Activated T-helper 1 cell treated with Interleukin-2 at 50 U/mL for 16 hours (primary cell): ENCODE measurements at places on chromosomes 16 and 17.
A peak's percentile ranks its signal among the peaks of the same experiment; 100 is the strongest.

DNA sequence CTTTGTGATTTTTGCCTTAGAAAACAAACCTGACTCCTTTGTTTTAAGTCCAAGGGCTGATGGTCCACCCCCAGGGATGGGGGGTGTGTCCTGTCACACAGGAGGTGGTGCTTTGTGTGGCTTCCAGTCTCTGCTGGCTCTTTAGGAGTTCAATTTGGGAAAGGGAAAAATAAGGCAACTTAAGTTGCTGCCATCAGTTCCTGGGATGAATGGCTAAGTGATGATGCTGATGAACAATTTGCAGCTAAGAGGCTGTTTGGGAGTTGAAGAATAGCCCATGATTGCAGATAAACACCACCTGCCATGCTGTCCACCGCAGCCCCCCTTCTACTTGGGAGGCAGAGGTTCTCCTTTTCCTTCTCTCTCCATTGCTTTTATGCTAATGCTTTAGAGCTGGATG, 40.2 kb downstream of the ARL4D start:
- no peak for DNase-seq

DNA sequence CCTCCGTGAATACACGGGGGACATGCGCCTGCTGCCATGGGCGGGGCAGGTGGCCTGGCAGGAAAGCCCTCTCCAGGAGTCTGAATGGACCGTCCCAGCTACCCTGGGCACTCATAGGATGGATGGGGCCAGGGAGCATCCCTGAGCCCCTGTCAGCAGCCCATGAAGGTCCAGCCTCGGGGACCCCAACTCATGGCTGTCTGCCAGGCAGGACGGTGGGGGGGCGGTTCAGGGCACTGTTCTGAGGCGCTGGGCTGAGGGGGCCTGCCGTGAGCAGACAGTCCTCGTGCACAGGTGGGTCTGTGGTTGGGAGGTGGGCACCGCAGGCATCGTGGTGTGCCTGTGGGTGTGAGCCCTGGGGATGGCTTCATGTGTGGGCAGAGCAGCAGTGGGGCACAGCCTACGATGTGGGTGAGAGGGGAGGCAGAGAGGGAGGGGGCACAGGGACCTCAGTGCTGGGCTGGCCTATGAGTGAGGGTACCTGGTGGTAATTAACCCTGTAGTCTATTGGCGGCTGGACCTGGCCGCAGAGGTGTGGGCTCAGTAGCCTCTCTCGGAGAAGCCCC, 6.5 kb upstream of the PKMYT1 start:
- no peak for DNase-seq

DNA sequence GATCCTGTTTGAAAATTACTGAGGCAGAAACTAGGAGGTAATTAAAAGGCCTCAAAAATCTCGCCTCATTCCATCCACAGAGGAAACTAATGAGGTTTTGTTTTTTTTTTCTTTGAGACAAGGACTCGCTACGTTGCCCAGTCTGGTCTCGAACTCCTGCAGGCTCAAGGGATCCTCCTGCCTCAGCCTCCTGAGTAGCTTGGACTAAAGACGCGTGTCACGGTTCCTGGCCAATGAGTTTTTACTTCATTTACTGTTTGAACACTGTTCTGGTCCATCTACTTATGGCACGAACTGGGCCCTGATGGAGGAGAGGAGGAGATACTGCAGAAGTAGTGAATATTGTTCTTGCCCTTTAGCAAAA, 600 bp upstream of the BLTP2 start:
- no peak for DNase-seq

- DNase-seq: no peak
These were observed 1.4 kb downstream of the ALDOA start for GRCh38 chr16:30066761-30067583.

- DNase-seq: no peak
These were observed 214.0 kb upstream of the MPHOSPH6 start for GRCh38 chr16:82384017-82384416.

DNA sequence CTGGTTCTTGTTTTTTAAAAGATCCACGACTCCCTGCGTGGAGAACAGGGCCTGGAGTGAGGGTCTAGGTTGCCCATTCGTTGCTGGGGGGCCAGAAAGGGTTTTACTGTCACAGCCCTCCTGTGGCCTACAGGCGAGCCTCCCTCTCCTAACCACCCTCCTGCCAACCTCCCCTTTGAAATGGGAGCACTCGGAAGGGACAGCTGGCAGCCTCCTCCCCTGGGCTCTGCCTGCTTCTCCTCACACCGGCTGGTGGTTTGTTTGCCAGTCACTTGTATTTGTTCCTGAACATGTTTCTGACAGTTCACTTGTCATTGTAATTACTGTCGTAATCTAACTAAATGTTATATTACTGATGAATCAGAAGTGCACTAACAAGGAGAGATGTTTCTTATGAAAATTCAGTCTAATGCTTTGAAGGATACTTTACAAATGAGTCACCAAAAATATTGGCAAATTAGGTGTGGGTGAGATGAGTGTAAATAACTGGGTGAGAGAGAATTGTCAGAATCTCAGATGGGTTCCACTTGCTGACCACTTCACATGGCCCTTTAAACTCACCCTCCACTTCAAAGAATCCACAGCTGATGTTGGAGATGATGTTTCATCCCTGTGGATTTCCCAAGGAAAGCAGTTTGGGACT, 2.7 kb upstream of the SPPL2C start:
- DNase-seq: no peak

- DNase-seq: no peak
These were observed 164.3 kb upstream of the PLCG2 start for GRCh38 chr16:81614654-81615359.

GRCh38 chr17:41629826-41630670, 5.7 kb upstream of the KRT17 start:
- DNase-seq: no peak

GRCh38 chr17:75403131-75403530, 2.3 kb downstream of the GRB2 start:
- DNase-seq: no peak

DNA sequence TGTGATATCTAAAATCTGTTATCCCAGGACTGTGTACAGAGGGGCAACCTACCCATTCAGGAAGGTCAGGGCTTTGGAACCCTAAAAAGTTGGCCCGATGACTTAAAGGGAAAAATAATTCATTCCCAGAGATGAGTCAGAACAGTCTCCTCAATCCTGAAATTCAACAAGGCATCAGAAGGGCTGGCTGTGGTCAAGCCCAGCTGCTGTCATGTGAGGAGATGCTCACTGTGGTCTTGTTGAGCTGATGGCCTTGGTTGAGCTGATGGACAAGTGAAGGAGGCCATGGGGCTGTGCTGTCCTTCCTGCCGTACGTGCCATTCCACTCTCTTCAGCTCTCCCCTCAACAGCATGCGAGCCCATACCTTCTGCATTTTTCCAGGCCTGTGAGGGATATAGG, 20.9 kb upstream of the DRG2 start:
- DNase-seq: no peak

DNA sequence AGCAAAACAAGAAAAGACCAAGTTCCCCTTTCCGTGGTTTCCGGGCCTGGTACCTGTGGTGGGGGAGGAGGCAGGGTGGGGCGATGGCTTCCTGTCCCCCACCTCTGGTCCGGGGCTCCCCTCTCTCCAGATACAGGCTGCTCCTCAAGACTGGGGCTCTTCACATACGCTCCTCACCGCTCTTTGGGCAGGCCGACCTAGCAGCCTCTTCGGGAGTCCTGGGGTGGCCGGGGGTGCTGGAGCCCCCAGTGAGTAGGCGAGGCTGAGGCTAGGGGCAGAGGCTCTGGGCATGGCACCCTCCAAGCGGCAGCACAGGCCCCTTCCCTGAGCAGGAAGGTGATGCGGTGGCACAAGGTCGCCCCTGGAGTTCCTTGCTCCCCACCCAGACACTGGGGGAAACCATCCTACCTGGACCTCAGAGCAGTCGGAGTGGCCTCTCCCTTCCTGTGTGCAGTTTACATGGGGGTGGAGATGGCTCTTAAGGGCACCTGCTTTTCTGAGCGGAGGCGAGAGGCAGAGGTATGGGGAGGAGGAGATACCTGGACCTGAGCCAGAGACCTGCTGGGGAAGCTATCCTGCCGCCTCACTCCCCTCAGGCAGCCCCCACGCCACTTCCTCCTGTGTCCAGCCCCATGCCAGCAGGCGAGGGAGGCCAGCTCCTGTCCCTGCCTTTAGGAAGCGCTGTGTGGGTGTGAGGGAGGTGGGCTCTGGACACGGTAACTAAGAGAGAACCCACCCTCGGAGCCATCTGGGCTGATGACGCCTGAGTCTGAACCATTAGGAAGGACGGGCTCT, 891 bp downstream of the CORO1A start:
- peak; percentile 74 for DNase-seq

- DNase-seq: no peak
These were observed 54.9 kb upstream of the DLX4 start for GRCh38 chr17:49914096-49914490.

DNA sequence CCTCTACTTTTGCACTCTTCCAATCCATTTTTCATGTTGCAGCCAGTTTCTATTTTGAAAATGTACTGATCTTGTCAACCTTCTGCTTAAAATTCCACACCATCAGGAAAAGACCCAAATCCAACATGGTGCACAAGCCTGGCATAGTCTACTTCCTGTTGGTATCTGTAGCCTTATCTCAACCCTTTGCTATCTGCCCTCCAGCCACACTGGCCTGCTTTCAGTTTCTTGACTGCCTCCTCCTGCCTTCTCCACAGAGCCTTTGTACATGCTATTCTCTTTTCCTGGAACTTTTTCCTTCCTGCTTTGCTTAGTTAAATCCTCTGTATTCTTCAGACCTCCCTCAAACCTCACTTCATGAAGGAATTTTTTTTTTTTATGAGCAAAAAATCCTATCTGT, 31.5 kb downstream of the NLRP1 start:
- no peak for DNase-seq

- no peak for DNase-seq
These were observed 251.9 kb downstream of the SEC14L1 start for GRCh38 chr17:77392376-77393273.

- no peak for DNase-seq
These were observed 38.1 kb upstream of the KPNB1 start for GRCh38 chr17:47611372-47612350.

- DNase-seq: no peak
These were observed 155.6 kb upstream of the CNTNAP4 start for GRCh38 chr16:76121636-76122035.

DNA sequence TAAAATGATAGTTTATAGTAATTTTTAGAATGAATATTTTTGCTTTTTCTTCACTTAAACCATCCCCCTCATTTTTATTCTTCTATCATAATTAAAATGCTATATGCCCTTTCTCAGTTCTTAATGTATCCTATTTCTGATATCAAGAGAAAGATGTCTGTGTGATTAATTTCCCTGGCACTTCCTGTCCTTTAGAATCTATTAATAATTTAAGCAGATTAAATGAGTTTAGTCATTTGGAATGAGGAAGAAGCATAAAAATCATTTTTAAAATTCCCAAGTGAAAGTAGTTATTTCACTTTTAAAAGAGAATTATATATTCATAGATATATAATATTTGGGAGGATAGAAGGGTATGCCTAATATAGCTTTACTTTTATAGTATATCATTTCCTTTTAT, 27.8 kb upstream of the CDR2 start:
- DNase-seq: no peak

DNA sequence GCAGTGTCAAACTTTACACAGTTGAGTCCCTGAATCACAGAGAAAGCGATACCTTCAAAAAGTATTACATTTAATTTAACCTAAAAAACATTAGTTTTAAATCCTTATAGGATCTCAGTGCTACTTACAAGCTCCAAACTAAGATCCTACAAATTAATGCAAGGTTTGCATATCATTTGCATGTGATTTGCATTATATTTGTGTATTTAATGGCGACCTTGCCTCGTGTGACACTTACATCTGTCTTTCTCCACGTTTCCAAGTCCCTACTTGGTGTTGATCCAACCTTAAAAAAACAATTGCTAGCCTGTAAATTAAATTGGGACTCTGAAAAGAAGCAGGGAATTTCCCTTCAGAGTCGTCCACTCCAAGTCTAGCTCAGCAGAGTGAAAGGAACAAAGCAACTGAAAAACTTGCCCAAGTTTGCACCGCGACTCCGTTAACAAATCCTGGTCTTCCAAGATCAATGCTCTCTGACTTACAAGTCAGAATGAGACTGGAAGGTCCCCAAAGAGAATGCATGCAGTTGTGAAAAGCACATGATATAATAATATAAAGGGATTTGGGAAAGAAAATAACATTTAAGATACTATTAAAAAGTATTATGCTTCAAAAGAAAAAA, 739 bp upstream of the FAM117A start:
- no peak for DNase-seq

- no peak for DNase-seq
These were observed 46.1 kb downstream of the RAB11FIP3 start for GRCh38 chr16:471353-472198.

- no peak for DNase-seq
These were observed 572.7 kb upstream of the CDH5 start for GRCh38 chr16:65793781-65794180.

- DNase-seq: no peak
These were observed 5.6 kb downstream of the GFAP start for GRCh38 chr17:44909681-44910144.

- DNase-seq: no peak
These were observed 37.0 kb downstream of the CUEDC1 start for GRCh38 chr17:57918017-57918895.

GRCh38 chr17:80718428-80718827, 173.8 kb downstream of the RPTOR start:
- no peak for DNase-seq

- no peak for DNase-seq
These were observed 458.9 kb downstream of the CDH13 start for GRCh38 chr16:83085660-83086059.

- DNase-seq: no peak
These were observed 25.8 kb upstream of the HLF start for GRCh38 chr17:55238931-55239297.

GRCh38 chr16:66409156-66409555, 17.9 kb upstream of the BEAN1 start:
- no peak for DNase-seq

DNA sequence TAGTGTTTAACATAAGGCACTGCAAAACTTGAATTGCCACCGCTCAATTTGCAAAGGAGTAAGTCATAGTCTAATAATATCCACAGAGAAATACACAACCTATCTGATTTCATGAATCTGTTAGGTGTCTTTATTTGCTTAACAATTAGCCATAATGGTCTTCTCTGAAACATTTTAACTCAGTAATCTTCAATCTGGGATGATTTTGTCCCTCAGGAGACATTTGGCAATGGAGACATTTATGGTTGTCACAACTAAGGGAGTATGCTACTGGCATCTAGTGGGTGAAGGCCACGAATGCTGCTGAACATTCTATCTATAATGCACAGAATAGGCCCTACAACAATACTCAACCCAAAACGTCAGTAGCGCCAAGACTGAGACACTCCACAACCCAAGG, 4.3 kb downstream of the UBE2G1 start:
- DNase-seq: no peak

DNA sequence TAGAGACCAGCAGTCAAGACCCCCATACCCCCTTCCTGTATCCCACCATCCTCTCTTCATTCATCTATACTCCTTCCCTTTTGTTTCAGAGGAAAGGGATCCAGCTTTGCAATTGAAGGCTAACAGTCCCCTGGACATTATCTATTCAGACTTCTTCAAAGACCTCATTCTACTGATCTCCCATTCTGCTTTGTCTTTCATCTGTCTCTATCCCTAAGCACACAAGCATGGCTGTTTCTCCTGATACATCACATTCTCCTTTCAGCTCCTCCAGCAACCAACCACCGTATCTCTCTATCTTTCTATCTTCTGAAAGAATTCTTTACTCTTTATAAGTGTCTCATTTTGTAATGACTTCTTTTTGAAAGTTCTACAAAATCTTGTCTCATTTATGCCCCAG, 9.7 kb upstream of the ARHGAP17 start:
- DNase-seq: no peak
